DND-41 (cell line): ENCODE measurements at places on chromosomes 2 and 18.

GRCh38 chr2:56483081-56483480 lies 299.3 kb downstream of the CCDC85A start:
- DNase-seq = no peak

GRCh38 chr2:219296142-219296541 lies 13.1 kb downstream of the PTPRN start:
- DNase-seq = peak; percentile 2

- no peak for DNase-seq
These were observed 326.3 kb downstream of the GBX2 start for GRCh38 chr2:235841863-235842262.

DNA sequence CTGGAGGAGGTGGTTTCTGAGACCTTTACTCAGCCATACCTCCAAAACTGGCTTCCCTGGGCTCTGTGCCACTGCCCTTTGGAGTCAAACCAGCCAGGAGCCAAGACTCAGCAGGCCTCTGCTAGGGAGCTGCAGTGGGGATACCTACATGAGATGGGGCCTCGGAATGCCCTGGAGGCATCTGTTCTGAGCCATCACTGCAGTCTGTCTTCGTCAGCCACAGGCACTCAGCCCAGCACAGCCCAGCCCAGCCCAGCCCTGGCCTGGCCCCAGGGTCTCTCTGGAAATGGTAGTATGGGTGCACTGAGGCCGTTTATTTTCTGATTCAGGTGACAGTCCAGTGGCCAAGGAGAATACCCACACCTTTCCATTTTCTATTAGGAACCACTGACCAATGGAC lies 209.8 kb downstream of the CELF4 start:
- no peak for DNase-seq

- no peak for DNase-seq
These were observed 334.4 kb upstream of the THUMPD2 start for GRCh38 chr2:40113272-40113968.

- DNase-seq = no peak
These were observed 261.1 kb downstream of the INSIG2 start for GRCh38 chr2:118349365-118349764.

- DNase-seq = no peak
These were observed 268.4 kb downstream of the ATAD2B start for GRCh38 chr2:23658466-23658942.

GRCh38 chr2:180980943-180981911 lies 822 bp downstream of the UBE2E3 start:
- peak; percentile 36 for DNase-seq

GRCh38 chr2:57711991-57712390 lies 334.6 kb upstream of the VRK2 start:
- no peak for DNase-seq

- DNase-seq = no peak
These were observed 102.6 kb downstream of the ANKRD44 start for GRCh38 chr2:197208024-197208423.

DNA sequence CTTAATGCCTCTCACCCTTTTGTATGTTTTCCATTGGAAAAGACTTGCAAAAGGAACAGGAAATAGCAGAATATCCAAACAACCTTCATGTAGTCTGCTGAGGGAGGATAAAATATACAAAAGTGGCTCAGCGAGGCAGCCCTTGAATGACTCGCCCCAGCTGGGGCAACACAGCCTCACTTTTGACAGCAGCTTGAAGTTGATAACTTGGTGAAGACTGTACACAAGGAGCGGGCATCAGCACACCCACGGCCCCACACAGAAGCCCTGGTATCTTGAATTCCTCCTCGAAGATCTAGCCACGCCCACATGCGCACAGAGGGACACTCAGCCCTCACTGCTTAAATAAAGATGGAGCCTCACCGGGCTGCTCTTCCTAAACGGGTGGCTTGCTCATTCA lies 161.0 kb downstream of the IRS1 start:
- DNase-seq = no peak

DNA sequence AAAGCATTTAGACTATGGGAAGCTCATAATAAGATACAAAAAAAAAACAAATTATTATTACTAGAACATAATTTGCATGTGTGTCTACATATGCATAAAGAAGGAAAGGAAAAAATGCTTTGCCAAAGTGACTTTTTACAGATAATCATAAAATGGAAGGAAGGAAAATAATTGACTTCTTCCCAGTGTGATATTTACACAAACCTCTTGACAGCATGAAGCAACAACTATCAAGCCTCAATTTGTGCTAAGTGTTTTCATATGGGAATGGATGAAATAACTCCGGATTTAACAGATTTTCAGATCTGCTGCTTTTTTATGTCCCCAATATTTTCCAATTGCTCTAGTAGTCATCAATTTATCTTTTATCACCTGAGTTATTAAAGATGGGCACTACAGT lies 275.9 kb upstream of the REG3G start:
- DNase-seq = no peak

GRCh38 chr2:122328816-122329215 lies 573.4 kb downstream of the TSN start:
- DNase-seq = no peak

- no peak for DNase-seq
These were observed 123.6 kb upstream of the SLC38A11 start for GRCh38 chr2:165078913-165079312.

DNA sequence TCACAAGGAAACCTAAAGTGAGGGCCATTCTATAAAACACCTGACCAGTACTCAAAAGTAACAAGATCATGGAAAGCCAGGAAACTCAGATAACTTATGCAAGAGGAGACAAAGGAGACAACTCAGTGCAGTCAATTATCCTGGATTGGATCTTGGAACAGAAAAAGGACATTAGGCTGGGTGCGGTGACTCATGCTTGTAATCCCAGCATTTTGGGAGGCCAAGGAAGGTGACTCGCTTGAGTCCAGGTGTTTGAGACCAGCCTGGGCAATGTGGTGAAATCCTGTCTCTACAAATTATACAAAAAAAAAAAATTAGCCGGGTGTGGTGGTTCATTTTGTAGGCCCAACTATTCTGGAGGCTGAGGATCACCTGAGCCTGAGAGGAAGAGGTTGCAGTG lies 424.5 kb upstream of the SPRED2 start:
- no peak for DNase-seq

- no peak for DNase-seq
These were observed 216.3 kb downstream of the RNF144A start for GRCh38 chr2:7133521-7133920.

GRCh38 chr2:239194731-239195317 lies 206.0 kb downstream of the HDAC4 start:
- DNase-seq = no peak

- no peak for DNase-seq
These were observed 55.2 kb downstream of the DLGAP1 start for GRCh38 chr18:4399929-4400328.

- DNase-seq = no peak
These were observed 43.7 kb downstream of the WIPF1 start for GRCh38 chr2:174553811-174554493.

- DNase-seq = no peak
These were observed 142.2 kb upstream of the SMAD2 start for GRCh38 chr18:48072428-48073204.
